Lung (tissue), 17 donors: ENCODE measurements at places on chromosomes 2 and 18. TPM values are rescaled to one million over a fixed set of nuclear protein-coding genes. Genes with fewer than 3 reads are reported as not detected.
A peak's percentile ranks its signal among the peaks of the same experiment; 100 is the strongest.

The POTEJ gene
- polyA plus RNA-seq, result not detected

The TPRKB gene
- polyA plus RNA-seq, result 33.3 TPM

The DAW1 gene
- 3.3 TPM for polyA plus RNA-seq

GRCh38 chr2:216491793-216492596 lies 6.6 kb upstream of the RPL37A start:
- peak; percentile 79 for DNase-seq
- H3K4me1 ChIP-seq, result no peaks in the 10 kb centered on the region
- no peaks in the 10 kb centered on the region for H3K27me3 ChIP-seq
- H3K4me3 ChIP-seq, result no peak overlapping the region
- H3K27ac ChIP-seq, result no peak overlapping the region

- no peaks in the 10 kb centered on the region for H3K27me3 ChIP-seq
- H3K36me3 ChIP-seq, result no peaks in the 10 kb centered on the region
- no peak overlapping the region for H3K27ac ChIP-seq
- DNase-seq, result no peak
These were observed 69.7 kb downstream of the FHOD3 start for GRCh38 chr18:36366994-36367839.

GRCh38 chr2:179265082-179265510 lies 464 bp upstream of the SESTD1 start:
- H3K4me1 ChIP-seq, result peaks cover 7% of the 10 kb centered on the region
- DNase-seq, result peak; percentile 71
- H3K4me3 ChIP-seq, result no peak overlapping the region
- H3K36me3 ChIP-seq, result no peaks in the 10 kb centered on the region
- H3K27ac ChIP-seq, result peak overlapping the region; percentile 87

DNA sequence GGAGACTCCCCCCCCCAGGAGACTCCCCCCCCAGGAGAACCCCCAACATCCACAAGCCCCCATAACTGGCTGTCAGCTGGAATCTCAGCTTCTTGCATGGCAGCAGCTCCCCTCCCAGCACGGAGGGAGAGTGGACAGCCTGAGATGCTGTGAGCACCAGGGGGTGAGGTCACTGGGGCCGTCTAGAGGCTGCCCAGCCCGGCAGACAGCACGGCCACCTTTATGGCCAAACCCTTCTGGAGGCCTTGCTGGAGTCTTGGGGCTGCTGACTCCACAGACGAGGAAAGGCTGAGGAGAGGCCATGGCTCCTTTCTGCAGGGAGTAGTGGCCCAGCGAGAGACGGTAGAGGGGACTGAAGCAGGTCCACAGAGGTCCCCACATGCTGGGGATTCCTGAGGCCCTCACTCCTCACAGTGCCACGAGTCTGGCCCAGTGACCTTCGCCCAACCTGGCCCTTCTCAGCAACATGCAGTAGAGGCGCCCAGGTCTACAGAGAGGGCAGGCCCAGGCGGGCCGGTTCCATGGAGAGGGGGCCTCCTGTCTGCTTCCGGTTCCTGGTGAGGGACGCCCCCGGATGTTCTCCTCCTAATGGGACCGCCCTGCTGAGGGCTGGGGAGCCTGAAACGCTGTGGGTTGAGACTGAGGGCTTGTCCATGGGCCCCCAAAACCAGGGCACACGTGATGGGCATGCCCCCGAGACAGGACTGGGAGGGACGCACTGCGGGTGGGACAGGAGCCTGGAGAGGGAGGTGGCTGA lies 122.6 kb upstream of the CTDP1 start:
- no peak overlapping the region for H3K4me3 ChIP-seq
- no peak overlapping the region for H3K27ac ChIP-seq
- no peaks in the 10 kb centered on the region for H3K4me1 ChIP-seq
- no peaks in the 10 kb centered on the region for H3K36me3 ChIP-seq
- no peak for DNase-seq
- no peaks in the 10 kb centered on the region for H3K27me3 ChIP-seq
